ENCODE measurements at places on chromosomes 6 and 20.
A peak's percentile ranks its signal among the peaks of the same experiment; 100 is the strongest.

DNA sequence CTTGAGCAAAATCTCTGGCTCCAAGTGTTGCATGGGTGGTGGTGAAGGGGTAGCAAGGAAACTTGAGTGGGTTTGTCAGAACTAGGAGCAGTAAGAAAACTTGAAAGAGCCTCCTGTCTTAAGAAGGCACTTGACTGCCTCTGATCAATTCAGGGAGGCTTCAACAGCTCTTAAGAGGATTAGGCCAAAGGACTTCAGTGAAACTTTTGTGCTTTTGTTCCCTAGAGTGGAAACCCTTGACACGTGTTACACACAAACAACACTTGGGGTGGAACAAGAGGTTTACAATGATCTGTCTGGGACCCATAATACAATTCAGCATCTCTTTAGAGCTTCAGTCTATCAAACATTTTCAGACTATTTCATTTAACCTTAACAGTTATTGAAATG lies 80.1 kb upstream of the ARMC2 start:
- no peak for DNase-seq

- DNase-seq: no peak
These were observed 121.3 kb upstream of the NHSL1 start for GRCh38 chr6:138620630-138621029.

DNA sequence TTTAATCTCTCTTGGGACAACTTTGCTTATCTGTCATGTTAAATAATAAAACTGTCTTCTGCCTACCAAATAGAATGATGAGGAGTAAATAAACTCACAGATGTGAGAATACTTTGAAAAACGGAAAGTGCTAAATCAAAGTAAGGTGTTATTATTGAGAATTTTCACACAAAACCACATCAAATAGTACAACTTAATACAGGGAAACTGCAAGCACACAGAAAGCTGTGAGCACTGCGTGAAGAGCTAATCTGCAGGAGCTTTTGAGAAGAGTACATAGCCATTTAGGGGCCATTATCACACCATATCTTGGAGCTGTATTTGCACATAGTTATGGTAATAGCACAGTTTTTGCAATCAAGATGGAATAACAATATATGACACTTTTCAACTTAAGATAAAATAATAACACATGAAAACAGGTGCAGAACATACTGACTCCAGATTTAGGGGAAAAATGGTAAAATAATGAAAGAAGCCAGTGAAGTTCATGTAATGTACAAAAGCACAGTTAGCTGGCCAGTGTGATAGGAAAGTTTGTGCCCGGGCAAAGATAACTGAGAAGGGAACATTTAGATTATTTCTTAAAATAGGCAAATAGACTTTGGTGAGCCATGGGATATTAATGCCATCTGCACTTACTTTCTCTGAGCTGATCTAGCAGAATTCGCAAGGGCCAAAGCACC lies 398.5 kb upstream of the PLCB4 start:
- no peak for DNase-seq

GRCh38 chr6:13331516-13332348 lies 3.4 kb upstream of the TBC1D7 start:
- DNase-seq: no peak

GRCh38 chr20:13928901-13929300 lies 61.5 kb downstream of the SEL1L2 start:
- no peak for DNase-seq

- DNase-seq: no peak
These were observed 167.7 kb downstream of the DOK5 start for GRCh38 chr20:54642864-54643667.

GRCh38 chr20:12217382-12217781 lies 299.7 kb downstream of the BTBD3 start:
- no peak for DNase-seq

DNA sequence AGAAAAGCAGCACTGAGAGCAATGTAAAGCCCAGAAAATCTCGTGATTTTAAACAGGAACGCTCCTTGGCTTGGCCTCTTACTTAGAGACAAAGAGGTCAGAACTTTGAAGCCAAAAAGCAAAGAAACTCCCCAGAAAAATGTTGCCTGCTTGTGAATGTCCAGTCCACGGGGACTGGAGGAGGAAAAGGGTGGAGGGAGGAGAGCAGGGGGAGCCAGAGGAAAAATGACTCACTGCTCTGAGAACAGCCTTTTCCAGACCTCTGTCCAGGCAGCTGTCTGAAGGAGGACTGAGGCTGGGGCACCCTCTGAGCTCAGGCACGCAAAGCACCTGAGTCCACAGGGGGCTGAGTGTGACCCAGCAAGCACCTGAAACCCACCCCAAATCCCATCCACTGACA lies 64.7 kb downstream of the TRAM2 start:
- DNase-seq: peak; percentile 69

DNA sequence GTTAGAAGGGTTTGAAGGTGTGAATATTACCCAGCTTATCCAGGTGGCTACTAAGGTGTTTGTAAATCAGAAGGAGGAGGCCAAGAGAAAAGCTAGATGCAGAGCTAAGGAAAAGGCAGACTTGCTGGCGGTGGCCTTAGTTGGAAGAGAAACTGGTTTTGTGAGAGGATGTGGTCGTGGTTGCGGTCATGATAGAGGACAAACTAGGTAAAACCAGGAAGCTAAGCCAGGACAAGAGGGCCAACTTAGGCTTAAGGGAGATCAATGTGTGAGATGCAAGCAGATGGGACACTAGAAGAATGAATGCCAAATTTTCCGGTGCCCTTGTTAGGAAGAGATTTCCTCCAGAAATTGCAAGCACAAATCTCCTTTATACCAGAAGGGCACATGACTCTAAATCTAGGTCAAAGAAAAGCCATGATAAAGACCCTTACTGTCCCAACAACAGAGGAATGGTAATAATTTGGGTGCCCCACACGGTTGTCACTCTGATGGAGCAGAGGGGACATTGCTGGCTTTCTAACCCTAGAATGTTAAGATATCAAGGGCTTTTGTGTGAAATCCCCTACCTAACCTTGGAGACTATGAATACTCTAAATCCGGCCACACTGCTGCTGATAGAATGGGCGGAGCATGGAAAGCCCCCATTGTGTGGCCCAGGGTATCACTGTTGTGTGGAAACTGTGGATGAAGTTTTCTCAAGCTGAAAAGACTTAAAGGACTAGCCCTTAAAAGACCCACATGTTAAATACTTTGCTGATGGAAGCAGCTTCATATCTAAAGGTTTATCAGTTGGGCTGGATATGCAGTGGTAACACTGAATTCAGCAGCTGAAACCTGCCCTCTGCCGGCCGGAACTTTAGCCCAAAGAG lies 7.8 kb downstream of the IL22RA2 start:
- no peak for DNase-seq

- DNase-seq: no peak
These were observed 471.8 kb upstream of the AGPAT4 start for GRCh38 chr6:161745594-161746141.

DNA sequence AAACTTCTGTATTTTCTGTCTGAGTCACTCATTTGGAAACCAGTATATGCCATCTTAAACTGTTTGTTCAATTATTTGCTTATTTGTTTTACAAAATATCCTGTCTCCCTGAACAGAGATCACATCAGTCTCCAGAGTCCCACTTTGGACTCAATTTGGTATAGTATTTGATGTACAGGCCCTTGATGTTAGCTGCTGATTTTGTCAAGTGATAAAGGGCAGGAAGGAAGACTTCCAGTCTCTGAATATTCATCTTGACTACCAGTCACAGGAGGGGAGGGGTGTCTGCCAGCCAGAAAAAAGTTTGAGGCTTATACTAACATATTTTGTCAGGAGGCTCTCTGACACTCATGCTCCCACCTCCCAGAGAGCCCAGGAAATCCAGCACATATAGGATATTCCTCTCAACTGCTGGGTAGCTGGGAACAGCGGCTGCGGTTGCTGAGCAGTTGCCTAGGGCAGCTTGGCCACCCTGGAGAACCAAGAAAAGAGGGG lies 376.8 kb upstream of the RUNX2 start:
- no peak for DNase-seq

Measured in left hindlimb (tissue), 1 donor.